ENCODE measurements at places on chromosomes 6 and 20. TPM values are rescaled to one million over a fixed set of nuclear protein-coding genes. Genes with fewer than 3 reads are reported as not detected.

DNA sequence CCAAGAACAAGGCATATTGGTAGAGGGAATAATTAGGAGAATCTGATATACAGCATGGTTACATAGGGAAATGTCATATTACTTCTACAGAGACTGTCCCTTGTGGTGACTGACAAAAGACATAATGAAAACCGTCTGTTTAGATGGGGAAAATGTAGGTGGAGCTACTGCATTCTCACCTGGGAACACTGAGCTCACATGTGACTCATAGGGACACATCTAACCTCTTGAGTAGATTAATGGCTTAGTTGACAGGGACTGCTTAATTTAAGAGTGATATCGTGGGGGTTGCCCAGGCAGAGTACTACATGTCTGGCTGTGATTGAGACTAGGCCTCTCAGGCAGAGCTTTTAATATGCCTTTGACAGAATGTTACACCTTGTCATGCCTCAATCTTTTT is 235.3 kb upstream of the ZFP64 start:
- H3K36me3 ChIP-seq = no peaks in the 10 kb centered on the region
- no peak overlapping the region for H3K27ac ChIP-seq
- no peak for DNase-seq
- H3K4me1 ChIP-seq = no peaks in the 10 kb centered on the region
- no peaks in the 10 kb centered on the region for H3K27me3 ChIP-seq

- H3K27ac ChIP-seq = peak overlapping the region; percentile 98
- no peak overlapping the region for H3K4me3 ChIP-seq
- H3K36me3 ChIP-seq = no peaks in the 10 kb centered on the region
- DNase-seq = peak; percentile 50
Observed at GRCh38 chr6:158642097-158642601, 2.4 kb downstream of the DYNLT1 start.

GRCh38 chr6:150245148-150245935 is 102.5 kb downstream of the PPP1R14C start:
- no peaks in the 10 kb centered on the region for H3K4me1 ChIP-seq
- H3K4me3 ChIP-seq = no peak overlapping the region
- no peak for DNase-seq
- H3K27ac ChIP-seq = no peak overlapping the region
- H3K27me3 ChIP-seq = no peaks in the 10 kb centered on the region
- H3K36me3 ChIP-seq = no peaks in the 10 kb centered on the region

GRCh38 chr6:169168302-169168630 is 85.4 kb downstream of the THBS2 start:
- H3K36me3 ChIP-seq = no peaks in the 10 kb centered on the region
- DNase-seq = no peak
- no peaks in the 10 kb centered on the region for H3K27me3 ChIP-seq
- H3K27ac ChIP-seq = no peak overlapping the region

DNA sequence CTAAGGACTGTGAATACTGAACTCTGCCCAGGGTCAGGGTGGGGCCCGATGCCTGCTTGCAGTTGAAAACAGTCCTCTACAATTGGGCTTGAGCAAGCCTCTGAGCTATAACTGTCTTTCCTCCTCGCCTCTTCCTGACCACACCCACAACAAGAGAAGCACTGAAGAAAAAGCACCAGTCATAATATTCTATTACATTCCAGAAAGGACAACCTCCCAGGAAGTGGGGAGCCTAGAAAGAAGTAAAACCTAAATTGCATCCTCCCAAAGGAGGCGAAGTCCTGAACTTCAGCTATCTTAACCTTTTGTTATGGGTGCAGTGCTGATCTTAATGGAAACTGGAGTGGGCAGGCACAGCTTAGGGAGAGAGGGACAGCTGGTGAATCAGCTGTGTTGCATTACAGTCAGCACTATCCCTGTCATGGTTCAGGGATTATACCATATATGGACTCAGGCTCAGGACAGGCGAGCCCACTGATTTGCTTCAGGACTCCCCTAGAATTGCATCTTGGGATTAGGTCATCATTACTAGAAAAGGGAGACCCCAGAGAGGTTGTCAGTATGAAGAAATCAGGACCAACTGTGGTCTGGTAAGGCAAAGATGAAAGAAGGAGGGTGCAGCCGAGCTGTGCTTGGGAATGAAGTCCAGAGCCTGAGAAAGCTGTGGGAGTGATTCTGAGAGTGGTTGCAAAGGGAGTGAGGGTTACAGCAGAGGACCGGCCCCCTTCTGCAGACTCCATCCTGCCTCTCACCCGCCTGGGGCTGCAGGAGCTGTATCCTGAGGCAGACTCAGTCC is 18.3 kb upstream of the TRAM2 start:
- H3K36me3 ChIP-seq = no peaks in the 10 kb centered on the region
- H3K27ac ChIP-seq = peak overlapping the region; percentile 87
- peak; percentile 67 for DNase-seq
- peaks cover 36% of the 10 kb centered on the region for H3K4me1 ChIP-seq

GRCh38 chr6:43243664-43244321 is 512 bp downstream of the TTBK1 start:
- H3K27me3 ChIP-seq = peaks cover 59% of the 10 kb centered on the region
- no peak overlapping the region for H3K27ac ChIP-seq
- peaks cover 5% of the 10 kb centered on the region for H3K4me1 ChIP-seq
- DNase-seq = no peak
- no peaks in the 10 kb centered on the region for H3K36me3 ChIP-seq

DNA sequence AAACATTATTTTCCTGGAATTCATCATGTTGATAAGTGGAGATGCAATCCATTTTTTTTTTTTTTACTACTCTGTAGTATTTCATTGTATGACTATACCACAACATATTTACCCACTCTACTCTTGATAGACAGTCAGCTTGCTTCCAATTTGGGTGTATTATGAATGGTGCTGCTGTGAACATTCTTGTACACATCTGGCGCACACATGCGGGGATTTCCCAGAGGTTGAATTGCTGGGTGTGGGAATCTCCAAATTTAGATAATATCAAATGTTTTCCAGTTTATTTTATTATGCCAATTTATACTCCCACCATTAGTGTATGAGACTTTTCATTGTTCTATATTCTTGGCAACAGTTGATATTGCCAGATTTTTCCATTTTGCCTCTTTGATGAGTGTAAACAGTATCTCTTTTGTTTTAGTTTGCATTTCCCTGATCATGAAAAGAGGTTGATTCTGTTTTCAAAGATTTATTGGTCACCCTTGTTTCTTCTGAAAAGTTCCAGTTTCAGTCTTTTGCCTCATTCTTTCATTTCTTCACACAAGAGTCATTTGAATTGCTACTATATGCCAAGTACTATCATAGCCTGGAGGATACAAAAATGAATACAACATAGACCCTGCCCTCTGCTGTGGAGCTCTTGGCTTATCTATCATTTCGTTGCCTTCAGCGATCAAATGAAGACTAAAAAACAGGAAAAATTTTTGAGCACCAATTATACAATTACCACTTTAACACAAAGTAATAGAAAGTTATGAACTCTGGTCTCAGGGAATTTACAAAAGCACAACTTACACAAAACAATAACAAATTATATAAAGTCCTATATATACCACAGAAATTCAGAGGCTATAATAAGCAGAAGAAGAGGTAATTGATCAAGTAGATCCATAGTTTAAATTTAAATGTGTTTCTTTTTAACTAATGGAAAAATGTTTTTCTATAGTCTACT is 17.1 kb upstream of the NCOA7 start:
- H3K4me3 ChIP-seq = no peak overlapping the region
- no peak for DNase-seq
- H3K4me1 ChIP-seq = no peaks in the 10 kb centered on the region
- H3K36me3 ChIP-seq = no peaks in the 10 kb centered on the region
- H3K27ac ChIP-seq = no peak overlapping the region
- no peaks in the 10 kb centered on the region for H3K27me3 ChIP-seq

- H3K4me1 ChIP-seq = no peaks in the 10 kb centered on the region
- no peak overlapping the region for H3K4me3 ChIP-seq
- no peak overlapping the region for H3K27ac ChIP-seq
- no peak for DNase-seq
- H3K27me3 ChIP-seq = no peaks in the 10 kb centered on the region
- no peaks in the 10 kb centered on the region for H3K36me3 ChIP-seq
Observed at GRCh38 chr6:154341336-154341735, 15.3 kb downstream of the IPCEF1 start.

DNA sequence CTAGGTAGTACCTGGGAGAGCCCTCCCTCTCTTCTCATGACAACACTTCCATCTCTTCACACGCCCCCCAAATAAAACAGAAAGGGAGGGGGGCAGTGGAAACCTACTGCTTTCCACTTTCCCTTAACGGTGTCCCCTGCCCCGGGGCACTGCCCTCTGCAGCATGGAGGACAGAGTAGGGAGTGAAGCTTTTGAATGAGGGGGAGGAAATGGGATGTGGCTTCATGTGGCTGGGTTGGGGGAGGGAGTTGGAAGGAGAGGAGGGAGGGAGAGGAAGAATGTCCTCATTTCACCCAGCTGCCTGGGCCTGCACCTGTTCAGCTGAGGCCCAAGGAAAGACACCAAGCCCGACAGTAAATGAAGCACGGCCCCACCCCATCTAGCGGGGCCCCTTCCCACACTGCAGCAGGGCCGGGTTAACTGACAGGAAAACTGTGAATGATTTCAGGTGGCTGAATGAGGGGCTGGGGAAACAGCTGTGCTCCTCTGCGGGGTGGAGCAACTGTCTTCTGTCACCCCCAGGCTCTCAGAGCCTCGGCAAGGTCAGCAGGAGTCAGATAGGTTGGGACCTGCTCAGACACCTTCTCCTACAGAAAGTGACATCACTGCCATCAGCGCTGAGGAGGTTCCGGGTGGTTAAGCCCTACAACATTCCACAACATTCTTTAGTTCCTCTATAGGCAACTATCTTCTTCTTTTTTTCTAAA is 40.0 kb upstream of the TAF8 start:
- H3K36me3 ChIP-seq = no peaks in the 10 kb centered on the region
- peaks cover 7% of the 10 kb centered on the region for H3K4me1 ChIP-seq
- no peak overlapping the region for H3K4me3 ChIP-seq
- H3K27ac ChIP-seq = no peak overlapping the region
- H3K27me3 ChIP-seq = no peaks in the 10 kb centered on the region

GRCh38 chr6:79334674-79335073 is 100.2 kb upstream of the HMGN3 start:
- H3K36me3 ChIP-seq = no peaks in the 10 kb centered on the region
- no peak overlapping the region for H3K27ac ChIP-seq
- no peaks in the 10 kb centered on the region for H3K4me1 ChIP-seq
- no peaks in the 10 kb centered on the region for H3K27me3 ChIP-seq

DNA sequence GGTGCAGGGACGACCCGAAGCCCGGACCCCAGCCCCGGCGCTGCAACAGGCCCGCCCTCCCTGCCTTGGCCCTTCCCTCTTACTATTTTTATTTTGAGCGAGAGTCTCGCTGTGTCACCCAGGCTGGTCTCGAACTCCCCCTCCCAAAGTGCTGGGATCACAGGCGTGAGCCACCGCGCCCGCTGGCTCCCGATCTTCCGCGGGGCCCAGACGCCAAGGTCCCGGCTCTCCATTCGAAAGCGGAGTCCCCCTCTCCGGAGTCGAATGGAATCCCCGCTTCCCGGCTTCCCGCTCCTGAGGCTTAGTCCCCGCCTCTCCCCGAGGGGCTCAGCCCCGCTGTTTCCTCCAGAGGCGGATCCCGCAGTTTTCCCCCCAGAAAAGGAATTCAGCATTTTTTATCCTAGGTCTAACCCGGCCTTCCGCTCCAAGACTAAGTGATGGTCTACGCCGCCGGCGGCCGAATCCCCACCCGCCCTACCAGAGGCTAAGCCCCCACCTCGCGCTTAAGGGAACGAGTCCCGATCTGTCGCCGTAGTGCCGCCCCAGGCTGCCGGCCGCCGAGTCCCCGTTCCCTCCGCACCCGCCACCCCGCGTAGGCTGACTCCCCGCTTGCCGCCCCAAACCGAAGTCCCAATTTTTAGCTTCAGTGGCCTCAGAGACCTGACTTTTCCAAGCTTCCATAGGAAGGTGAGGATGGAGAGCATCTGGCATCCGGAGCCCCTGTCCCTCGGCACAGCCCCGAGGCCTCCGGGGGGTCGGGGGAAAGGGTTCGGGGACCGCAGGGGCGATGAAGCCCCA is 11.5 kb upstream of the TMC2 start:
- peak overlapping the region; percentile 81 for H3K4me3 ChIP-seq
- peaks cover 4% of the 10 kb centered on the region for H3K27me3 ChIP-seq
- peaks cover 3% of the 10 kb centered on the region for H3K4me1 ChIP-seq
- H3K27ac ChIP-seq = peak overlapping the region; percentile 90
- H3K36me3 ChIP-seq = no peaks in the 10 kb centered on the region

- no peaks in the 10 kb centered on the region for H3K4me1 ChIP-seq
- no peak overlapping the region for H3K4me3 ChIP-seq
- DNase-seq = no peak
- H3K36me3 ChIP-seq = no peaks in the 10 kb centered on the region
- no peak overlapping the region for H3K27ac ChIP-seq
Observed at GRCh38 chr6:155521719-155522118, 66.1 kb upstream of the NOX3 start.

DNA sequence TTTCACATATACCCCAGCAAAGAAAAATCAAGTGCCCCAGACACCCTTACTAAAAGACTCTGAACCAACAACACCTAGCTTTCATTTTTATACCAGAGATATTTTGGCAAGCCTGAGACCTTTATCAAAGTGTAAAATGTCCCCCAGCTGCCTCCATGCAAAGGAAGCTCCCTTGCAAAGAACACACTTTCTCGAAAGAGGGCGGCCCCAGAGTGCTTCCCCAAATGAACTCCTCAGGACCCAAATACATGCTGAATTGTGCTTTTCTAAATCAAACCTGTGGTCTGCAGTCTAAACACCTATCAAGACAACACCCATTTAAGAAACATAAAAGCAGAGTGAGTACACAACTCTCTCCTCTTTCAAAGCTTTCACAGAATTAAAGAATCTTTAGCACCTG is 490 bp downstream of the IPCEF1 start:
- H3K27ac ChIP-seq = no peak overlapping the region
- no peaks in the 10 kb centered on the region for H3K4me1 ChIP-seq
- H3K27me3 ChIP-seq = no peaks in the 10 kb centered on the region
- H3K36me3 ChIP-seq = no peaks in the 10 kb centered on the region
- no peak overlapping the region for H3K4me3 ChIP-seq
- DNase-seq = no peak

The LCA5 gene
- total RNA-seq = 5.6 TPM

The PTCHD4 gene
- 2.3 TPM for total RNA-seq

The HLA-DQA2 gene
- not detected for total RNA-seq

The HACE1 gene
- total RNA-seq = 14.5 TPM

The KCNK16 gene
- total RNA-seq = not detected

The NKX2-4 gene
- not detected for total RNA-seq

The OPRM1 gene
- not detected for total RNA-seq
